ENCODE measurements at places on chromosomes 13 and 19. TPM values are rescaled to one million over a fixed set of nuclear protein-coding genes. Genes with fewer than 3 reads are reported as not detected.

DNA sequence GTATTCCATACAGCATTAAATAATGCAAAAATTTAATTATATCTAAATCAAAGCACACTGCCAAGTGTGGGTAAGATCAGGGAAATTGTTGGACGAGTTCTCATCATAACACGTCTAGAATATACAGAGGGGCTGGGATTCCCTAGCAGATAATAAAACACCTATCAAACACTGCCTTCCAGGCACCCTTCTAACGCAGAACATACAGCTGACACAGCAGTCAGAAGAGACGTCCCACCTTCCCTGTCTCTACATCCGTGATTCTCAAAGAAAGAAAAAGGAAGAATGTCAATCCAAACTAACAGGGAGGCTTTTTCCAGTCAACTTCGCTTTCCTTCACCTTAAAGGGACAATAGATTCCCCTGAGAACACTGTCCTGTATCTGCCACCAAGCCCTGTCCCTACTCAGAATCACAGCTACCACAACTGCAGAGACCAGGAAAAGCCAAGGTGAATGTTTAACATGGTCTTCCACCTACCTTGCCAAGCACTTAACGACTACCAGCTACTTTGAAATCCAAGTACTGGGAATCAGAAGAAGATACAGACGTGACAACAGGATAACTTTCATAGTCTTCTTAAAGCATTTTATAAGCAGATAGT is 38.5 kb downstream of the TBC1D4 start:
- H3K4me1 ChIP-seq = peaks cover 32% of the 10 kb centered on the region
- no peaks in the 10 kb centered on the region for H3K27me3 ChIP-seq
- H3K4me3 ChIP-seq = no peak overlapping the region
- H3K36me3 ChIP-seq = no peaks in the 10 kb centered on the region
- H3K27ac ChIP-seq = no peak overlapping the region

- no peak overlapping the region for H3K27ac ChIP-seq
- no peak for DNase-seq
- no peaks in the 10 kb centered on the region for H3K36me3 ChIP-seq
- H3K4me1 ChIP-seq = no peaks in the 10 kb centered on the region
These were observed 258.2 kb downstream of the TDRD3 start for GRCh38 chr13:60655256-60655655.

GRCh38 chr19:40831502-40832430 is 18.5 kb downstream of the CYP2A6 start:
- no peaks in the 10 kb centered on the region for H3K27me3 ChIP-seq
- H3K27ac ChIP-seq = no peak overlapping the region
- H3K4me1 ChIP-seq = no peaks in the 10 kb centered on the region
- peaks cover 23% of the 10 kb centered on the region for H3K36me3 ChIP-seq
- no peak for DNase-seq

GRCh38 chr13:110299283-110299840 is 7.6 kb downstream of the COL4A1 start:
- H3K36me3 ChIP-seq = no peaks in the 10 kb centered on the region
- peaks cover 84% of the 10 kb centered on the region for H3K4me1 ChIP-seq
- H3K27me3 ChIP-seq = no peaks in the 10 kb centered on the region
- H3K4me3 ChIP-seq = peak overlapping the region; percentile 14

The KEAP1 gene
- total RNA-seq = 70.4 TPM

- H3K27me3 ChIP-seq = peaks cover 21% of the 10 kb centered on the region
- no peak within 1 kb of the TSS for H3K27ac ChIP-seq
- no peak within 1 kb of the TSS for H3K4me3 ChIP-seq
- H3K4me1 ChIP-seq = no peaks in the 10 kb centered on the region
- H3K36me3 ChIP-seq = no peaks in the 10 kb centered on the region
These were observed at the start of gene PGLYRP1 for GRCh38 chr19:46022431-46023310. TSS of gene PGLYRP1 (minus strand) at chr19:46023053. CDS start at chr19:46023021, 32 bp downstream.

DNA sequence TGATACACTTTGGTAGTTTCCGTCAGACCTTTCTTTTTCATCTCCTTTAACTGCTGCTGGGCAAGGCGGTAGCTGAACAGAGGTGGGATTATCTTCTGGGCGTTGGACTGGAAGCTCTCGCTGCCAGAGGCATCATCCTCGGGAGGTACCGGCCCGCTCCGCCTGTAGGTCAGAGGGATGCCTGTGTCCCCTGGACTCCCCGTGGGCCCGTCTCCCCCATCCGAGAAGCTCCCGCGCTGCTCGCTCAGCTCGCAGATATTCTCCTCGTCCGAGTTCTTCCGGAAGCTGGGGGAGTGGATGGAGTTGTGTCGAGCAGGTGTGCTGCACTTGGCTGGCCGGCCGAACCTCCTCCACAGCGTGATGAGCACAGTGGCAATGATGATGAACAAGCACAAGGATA is 27.7 kb downstream of the THSD1 start:
- H3K27me3 ChIP-seq = no peaks in the 10 kb centered on the region
- no peak overlapping the region for H3K27ac ChIP-seq
- no peak overlapping the region for H3K4me3 ChIP-seq
- peaks cover 8% of the 10 kb centered on the region for H3K36me3 ChIP-seq
- DNase-seq = no peak
- no peaks in the 10 kb centered on the region for H3K4me1 ChIP-seq

DNA sequence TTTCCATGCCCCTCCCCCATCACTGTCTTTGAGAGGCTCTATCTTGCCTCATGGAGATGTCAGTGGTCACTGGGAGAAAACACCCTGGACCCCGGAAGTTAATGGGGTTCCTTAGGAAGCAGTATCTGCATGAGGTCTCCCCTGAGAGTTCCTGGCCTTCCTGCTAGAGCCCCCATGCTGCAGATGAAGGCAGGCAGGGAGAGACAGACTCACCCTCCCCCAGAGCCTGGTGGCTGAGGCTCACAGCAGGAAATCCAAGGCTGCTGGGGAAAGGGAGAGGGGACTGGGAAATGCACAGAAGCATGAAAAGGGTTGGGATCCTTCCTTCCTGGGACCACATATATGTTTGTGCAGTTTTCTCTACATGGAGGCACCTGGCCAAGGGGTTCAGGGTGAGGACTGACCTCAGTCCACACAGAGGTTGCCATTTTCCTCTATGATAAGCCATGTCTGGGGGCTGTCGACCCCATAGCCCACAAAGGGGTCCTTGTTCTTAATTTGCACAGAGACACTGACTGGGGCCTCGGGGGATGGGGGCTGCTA is 95.4 kb downstream of the RNASEH2B start:
- H3K4me1 ChIP-seq = no peaks in the 10 kb centered on the region
- H3K36me3 ChIP-seq = no peaks in the 10 kb centered on the region

DNA sequence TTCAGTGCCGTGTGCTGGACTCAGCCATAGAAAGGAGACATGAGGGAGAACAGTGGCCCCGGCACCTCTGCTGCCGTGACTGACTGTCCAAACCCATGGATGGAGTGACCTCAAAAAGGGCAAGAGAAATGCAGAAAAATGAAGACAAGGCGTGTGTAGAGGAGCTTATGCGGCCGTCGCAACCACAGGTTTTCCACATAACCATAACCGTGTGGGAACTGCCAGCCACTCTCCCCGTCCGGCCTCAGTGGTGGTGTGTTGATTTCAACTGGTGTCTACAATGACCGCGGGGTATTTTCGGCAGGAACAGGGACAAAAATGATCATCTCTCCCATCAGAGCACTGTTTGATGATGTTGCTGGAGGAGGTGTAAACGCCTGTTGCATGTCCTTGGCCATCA is 42.9 kb upstream of the F7 start:
- no peak overlapping the region for H3K27ac ChIP-seq
- peaks cover 9% of the 10 kb centered on the region for H3K36me3 ChIP-seq
- H3K4me3 ChIP-seq = no peak overlapping the region
- peaks cover 4% of the 10 kb centered on the region for H3K27me3 ChIP-seq

- no peaks in the 10 kb centered on the region for H3K36me3 ChIP-seq
- no peak overlapping the region for H3K4me3 ChIP-seq
- H3K4me1 ChIP-seq = no peaks in the 10 kb centered on the region
- no peaks in the 10 kb centered on the region for H3K27me3 ChIP-seq
- H3K27ac ChIP-seq = no peak overlapping the region
- no peak for DNase-seq
These were observed 147.2 kb downstream of the FLT1 start for GRCh38 chr13:28347456-28348371.

All from esophagus muscularis mucosa (tissue), 4 donors.